ENCODE measurements at places on chromosomes 12 and 14.

GRCh38 chr14:73176685-73177084, 40.4 kb downstream of the PSEN1 start:
- no peak for DNase-seq

- no peak for DNase-seq
These were observed 139.3 kb downstream of the PTPN11 start for GRCh38 chr12:112557951-112558630.

DNA sequence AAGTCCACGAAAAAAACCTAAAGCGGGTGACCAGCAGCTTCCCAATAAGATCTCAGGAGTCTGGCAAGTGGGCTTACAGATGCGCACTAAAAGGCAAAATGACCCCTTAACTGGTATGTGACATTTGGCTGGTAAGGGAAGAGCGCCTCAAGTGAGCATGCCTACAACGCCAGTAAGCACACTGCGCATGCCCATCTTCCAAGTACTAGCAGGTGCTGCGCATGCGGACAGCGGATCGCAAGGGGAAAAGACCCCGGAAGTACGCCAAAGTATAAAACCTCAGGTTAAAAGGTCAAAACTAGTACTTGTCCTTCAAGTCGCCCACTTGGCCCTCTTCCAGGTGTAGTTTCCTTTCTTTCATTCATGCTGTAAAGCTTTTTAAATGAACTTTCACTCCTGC, 518.5 kb upstream of the MDGA2 start:
- DNase-seq: no peak

DNA sequence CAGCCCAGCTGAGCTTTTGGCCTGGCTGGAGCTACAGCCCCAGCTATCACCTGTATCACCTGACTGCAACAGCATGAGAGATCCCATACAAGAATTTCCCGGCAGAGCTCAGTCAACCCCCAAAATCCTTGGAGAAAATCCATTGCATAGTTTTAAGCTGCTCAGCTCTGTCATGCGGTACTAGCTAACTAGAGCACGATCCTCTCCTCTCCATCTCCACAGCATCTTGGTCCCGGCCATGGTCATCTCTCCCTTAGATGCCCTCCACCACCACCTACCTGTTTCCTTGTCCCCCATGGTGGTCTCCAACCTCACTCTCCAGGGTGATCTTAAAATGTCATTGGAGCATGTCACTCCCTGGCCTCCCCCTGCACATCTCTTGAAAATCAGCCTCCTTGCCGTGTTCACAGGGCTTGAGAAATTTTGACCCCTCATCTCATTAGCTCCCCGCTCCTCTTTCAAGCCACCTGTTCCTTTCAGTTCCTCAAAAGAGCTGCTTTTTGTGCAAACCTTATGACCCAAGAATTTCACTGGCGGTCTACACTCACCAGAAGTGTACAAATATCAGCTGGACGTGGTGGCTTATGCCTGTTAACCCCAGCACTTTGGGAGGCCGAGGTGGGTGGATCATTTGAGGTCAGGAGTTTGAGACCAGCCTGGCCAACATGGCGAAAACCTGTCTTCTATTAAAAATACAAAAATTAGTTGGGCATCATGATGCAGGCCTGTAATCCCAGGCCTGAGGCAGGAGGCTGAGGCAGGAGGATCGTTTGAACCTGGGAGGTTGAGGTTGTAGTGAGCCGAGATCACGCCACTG, 8.1 kb upstream of the CLMN start:
- DNase-seq: peak; percentile 97

- DNase-seq: no peak
These were observed 142.5 kb upstream of the LMNTD1 start for GRCh38 chr12:25695574-25695973.

GRCh38 chr14:62662811-62663455, 382.3 kb downstream of the KCNH5 start:
- DNase-seq: no peak

Measured in NAMALWA (cell line).